Endothelial cell of coronary artery (primary cell): ENCODE measurements at places on chromosomes 13 and 19. TPM values are rescaled to one million over a fixed set of nuclear protein-coding genes. Genes with fewer than 3 reads are reported as not detected.

FXYD3 gene
- not detected in 2 replicates for total RNA-seq

OR7A5 gene
- not detected in 2 replicates for total RNA-seq

ZNF850 gene
- 4.6 and 4.8 TPM in 2 replicates for total RNA-seq

CLEC11A gene
- total RNA-seq: 17.5 and 22.1 TPM in 2 replicates
